ENCODE measurements at places on chromosomes 2 and 18. TPM values are rescaled to one million over a fixed set of nuclear protein-coding genes. Genes with fewer than 3 reads are reported as not detected.

TUBA4B gene
- not detected for total RNA-seq

ZBTB7C gene
- 1.2 TPM for total RNA-seq

SERPINB11 gene
- total RNA-seq, result not detected

NT5DC4 gene
- not detected for total RNA-seq

TFCP2L1 gene
- 0.30 TPM for total RNA-seq

SCYGR2 gene
- total RNA-seq, result not detected

RAB11FIP5 gene
- total RNA-seq, result 6.0 TPM

TMEM247 gene
- not detected for total RNA-seq

KCNJ3 gene
- total RNA-seq, result 0.78 TPM

DNA sequence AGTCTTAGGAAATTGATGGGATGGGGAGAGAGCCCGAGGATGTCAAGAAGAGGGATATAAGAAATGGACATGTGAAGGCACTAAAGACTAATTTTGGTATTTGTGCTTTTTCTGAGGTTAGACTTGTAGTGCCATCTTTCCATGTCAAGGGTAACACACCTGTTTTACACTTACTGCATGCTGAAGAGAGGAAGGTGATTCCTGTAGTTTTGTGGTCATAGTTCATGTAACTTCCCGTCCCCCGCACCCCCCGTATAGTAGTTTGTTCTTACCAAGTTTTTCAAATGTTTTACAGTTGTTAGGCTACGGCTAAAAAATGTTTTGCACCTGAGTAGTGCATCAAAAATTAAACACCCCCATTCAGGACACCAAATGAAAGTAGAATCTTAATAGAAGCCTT is 73.8 kb downstream of the CLIP4 start:
- DNase-seq, result no peak

DNA sequence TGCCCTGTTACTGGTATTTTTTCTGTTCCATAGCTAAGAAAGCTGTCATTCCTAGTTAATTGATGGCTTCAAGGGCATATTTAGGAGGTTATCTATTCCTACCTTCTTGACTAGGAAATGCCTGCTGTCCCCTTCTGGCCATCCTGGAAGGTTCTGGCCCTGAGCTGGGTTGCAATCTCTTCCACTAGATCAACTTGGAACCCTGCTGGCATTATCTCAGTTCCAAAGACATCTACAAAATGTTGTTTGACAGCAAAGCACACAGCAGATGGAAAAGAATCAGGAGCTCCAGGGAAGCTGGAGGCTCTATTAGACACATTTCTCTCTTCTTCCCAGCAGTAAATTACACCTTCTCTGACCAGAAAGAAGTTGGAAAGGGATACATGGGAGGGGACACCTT is 192.1 kb downstream of the ARHGAP28 start:
- DNase-seq, result no peak

- no peak for DNase-seq
These were observed 19.3 kb upstream of the CD302 start for GRCh38 chr2:159817283-159817682.

DNA sequence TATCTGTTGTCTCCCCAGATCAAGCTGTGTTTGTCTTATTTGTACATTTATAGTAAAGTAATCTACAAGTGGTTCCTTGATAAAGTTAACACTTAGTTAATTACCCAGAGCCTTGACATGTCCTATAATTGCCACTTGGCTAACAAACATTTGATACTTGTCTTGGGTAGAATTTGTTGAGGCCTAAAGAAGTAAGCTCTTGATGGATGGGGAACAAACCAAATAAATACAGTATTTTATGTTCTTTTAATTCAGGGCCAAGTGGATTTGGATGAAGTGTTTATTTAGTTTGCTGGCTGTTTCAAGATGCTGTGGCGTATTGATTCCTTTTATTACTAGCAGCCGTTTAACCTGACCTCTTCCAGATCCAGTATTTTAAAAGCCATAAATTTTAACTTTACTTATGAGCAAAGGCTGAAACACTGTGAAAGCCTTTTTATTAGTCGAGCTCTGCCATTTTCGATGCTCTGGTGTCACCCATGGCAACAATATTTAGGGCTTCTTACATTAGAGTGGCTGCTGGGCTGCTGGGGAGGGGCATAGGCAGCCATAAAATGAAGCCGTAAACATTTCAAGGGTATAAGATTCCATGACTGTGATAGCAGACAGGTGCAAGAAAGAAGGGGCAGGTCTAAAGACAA is 401.6 kb upstream of the NRP2 start:
- no peak for DNase-seq

DNA sequence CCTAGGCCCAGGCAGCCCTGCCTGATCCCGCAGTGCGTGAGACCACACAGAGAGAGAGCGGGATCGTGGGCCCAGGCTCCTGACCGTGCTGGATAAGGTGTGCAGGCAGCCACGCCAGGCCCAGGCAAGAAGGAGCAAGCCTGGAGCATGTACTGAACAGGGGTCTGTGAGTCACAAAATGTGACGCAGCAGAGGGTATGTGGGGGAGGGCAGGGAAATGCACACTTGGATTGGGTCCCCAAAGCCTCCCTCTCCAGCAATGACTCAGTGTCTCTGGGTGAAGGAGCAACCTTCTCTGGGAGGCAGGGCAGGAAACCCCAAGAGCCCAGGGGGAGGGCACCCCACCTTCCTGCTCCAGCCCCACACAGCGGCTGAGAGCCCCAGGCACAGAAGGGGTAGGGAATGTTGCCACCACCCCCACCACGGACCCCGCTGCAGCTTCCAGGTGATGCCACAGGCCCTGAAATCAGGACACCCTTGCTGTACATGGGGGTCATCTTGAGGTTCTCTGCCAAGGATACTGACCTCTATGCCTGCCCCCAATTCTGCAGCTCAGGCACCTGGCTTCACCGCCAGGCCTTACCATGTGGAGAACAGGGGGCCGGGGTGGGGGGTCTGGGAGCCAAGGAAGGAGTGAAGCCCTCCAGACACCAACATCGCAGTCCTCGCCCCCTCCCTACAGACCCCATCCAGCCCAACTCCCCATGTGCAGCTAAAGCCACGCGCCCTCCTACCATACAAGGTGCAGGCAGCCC is 1.3 kb upstream of the GPC1 start:
- DNase-seq, result no peak

DNA sequence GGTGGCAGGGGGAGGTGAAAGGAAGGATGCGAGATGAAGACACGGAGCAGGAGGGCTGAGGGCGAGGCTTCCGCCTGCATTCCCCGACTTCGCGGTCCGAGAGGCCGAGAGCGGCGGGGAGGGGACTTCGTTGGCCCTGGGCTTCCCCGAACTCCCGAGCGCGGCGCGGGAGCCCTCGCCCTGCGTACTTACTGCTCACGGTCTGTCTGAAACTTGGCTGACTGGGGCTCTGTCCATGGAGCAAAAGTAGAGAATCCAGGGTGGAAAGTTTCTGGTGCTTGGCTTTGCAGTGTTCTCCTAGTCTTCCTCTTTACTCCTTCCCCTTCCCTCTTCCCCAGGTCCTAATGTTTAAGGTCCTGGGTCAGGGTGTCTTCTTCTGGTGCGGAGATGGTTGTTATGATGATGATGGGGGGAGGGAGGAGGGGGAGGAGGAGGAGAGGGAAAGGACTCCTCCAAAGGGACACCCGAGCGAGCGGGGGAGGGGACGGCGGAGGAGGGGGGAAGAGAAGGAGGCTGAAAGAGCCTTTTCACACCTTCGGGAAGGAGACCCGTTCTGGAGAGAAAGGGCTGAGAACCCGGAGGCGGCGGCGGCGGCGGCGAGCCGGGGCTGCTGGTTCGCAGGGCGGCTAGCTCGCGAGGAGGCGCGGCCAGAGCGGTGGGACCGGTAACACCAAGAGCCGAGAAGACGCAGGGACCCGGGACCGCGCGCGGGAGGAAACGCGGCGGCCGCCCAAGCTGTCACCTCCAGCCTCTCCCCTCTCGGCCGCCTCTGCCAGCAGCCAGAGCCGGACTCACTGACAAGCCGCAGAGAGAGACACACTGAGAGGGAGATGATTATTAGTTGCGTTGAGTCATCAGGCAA is at the start of gene SATB2:
Gene SATB2, minus strand, starts transcription at position 793 of the 862 bp plus-strand sequence. CDS start 1,902 bp downstream, outside the sequence.
- no peak for DNase-seq

DNA sequence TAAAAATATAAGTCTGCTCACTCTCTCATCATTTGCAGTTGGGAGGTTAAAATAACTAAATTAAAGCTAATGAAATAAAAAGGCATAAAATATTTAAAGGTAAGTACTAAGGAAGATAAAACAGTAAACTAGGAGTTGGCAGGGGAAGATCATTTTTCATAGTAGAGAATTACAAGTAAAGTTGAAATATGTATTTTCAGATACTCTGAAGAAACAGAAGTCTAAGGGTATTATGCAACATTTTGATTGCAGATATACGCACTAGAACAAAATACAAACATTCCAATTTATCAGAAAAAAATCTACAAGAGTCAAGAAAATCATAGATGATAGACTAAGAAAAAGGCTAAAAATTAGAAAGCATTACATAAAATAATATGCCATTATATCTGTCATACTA is 167.6 kb upstream of the CTAGE1 start:
- no peak for DNase-seq

DNA sequence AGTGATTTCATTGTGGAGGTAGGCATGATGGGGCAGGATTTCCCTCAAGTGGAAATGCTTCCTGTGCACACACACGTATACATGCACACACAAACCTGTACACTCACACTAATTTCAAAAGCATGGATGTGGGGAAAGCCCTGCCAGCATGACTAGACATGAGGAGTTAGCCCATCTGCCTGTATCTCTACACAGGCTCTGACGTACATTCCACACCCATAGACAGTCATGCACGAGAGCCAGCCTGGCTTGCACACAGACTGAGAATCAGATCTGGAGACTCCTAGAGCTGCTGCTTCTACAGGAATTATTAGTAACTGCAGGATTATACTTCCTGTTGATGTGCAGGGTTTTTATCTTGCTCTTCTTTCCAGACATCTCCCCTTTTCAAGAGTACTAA is 27.3 kb upstream of the NFU1 start:
- DNase-seq, result no peak

DNA sequence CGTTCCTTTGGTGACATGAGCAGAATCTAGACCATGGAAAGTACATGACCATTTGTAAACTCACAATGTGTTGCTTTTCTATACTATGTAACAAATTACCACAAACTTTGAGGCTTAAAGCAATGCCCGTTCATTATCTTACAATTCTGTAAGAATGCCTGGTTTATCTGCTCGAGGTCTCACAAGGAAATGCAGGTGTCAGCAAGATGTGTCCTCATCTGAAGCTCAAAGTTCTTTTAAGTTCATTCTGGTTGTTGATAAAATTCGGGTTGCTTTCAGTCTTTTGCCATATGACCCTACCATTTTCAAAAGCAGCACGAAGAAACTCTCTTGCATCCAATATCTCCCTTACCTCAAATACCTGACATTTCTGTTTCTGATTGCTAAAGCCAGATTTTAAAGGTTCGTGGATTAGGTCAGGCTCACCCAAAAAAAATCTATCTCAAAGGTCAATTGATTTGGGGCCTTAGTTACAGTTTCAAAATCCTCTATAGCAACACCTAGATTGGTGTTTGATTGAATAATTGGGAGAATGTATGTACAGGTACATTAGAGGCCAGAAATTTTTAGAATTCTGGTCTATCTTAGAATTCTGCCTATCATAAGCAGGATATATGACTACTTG is 125.9 kb downstream of the TMEM131 start:
- DNase-seq, result no peak

DNA sequence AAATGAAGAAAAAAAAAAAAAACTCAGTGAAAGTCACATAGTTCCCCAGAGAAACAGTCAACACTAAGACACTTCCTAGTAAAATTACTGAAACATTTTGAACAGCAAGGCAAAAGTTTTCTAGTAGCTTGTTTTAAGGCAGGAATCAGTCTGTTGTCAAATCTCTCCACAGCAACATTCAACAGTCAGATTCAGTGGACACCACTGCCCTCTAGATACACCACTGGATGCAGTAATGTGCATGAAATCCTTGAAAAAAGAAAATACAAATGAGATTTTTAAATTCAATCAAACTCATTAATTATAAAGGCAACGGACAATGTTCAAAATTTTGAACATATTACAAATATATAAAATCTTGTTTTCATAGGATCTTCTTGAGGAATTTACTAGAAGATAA is 46.4 kb downstream of the GRB14 start:
- DNase-seq, result no peak

DNA sequence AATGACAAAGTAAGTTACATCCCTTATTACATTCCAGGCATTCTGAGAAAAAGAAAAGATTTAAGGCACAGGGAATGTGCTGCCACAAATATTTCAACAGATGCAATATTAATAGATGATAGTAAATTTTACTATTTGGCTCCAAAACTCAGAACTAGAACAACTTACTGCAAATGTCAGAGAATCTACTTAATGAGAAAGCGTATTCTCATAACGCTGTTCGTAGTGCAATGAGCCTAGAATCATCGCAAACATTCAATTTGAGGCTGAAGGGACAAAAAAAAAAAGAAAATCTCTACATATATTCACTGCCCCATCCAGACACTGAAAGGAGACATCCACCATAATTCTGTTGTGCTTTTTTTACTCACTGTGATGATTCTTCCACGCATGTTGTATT is 272.1 kb upstream of the DOK6 start:
- DNase-seq, result no peak

DNA sequence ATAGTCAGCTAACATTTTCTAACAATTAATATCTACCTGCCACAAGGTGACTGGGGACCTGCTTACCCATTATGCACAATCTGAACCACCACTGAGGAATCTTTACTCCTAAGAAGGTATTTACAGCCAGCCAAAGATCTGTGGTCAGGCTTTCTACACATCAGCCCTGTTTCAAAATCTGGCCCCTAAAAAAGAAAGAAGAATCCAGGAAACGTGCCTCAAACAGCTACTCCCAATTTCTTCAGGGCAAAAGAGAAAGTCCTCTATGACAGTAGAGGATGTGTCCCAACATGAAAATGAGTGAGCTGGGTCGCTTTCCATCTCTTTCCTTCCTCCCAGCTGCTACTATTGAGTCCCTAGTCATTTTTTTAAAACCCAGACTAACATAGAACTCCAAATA is 79.5 kb downstream of the EPB41L3 start:
- no peak for DNase-seq

- no peak for DNase-seq
These were observed 92.3 kb downstream of the UBE2E3 start for GRCh38 chr2:181072486-181073235.

DNA sequence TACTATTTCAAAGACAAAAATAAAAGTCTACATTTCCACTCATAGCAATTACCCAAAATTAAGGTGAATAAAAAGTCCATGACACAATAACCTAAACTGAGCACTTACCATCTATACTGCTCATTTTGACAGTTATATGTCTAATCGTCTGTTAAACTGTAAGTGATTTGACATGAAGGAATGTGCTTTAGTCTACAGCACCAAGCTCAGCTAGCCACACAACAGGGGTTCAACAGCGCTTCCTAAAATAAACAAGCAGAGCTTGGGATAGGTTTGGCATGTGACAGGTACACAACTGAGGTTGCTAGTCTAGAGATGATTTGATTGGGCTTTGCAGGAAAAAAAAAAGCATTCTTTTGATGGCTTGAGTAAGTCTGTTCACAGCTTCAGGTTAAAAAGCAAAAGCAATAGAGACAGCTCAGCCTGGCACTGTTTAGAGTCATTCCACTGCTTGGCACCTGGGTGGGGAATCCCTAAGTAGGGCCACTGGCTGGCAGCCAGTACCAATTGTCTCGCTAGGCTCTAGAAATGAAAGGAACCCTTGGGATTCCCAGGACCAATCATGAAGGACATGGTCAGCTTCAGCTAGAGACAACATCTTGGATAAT is 78.6 kb downstream of the BARD1 start:
- DNase-seq, result no peak

- DNase-seq, result no peak
These were observed 10.3 kb downstream of the PPM1B start for GRCh38 chr2:44178950-44179349.

- no peak for DNase-seq
These were observed 40.5 kb downstream of the ANKRD12 start for GRCh38 chr18:9177031-9177430.

GRCh38 chr18:4528405-4528804 is 73.3 kb upstream of the DLGAP1 start:
- no peak for DNase-seq

- DNase-seq, result no peak
These were observed 16.7 kb downstream of the FHL2 start for GRCh38 chr2:105382177-105382576.

Measured in left lobe of liver (tissue), 2 donors.